ENCODE measurements at places on chromosomes 4 and X. TPM values are rescaled to one million over a fixed set of nuclear protein-coding genes. Genes with fewer than 3 reads are reported as not detected.

TIGD4 gene
- total RNA-seq: 1.7 TPM

TRPC5OS gene
- not detected for total RNA-seq

GRCh38 chrX:136762820-136763452 lies 17.8 kb downstream of the ARHGEF6 start:
- peaks cover 13% of the 10 kb centered on the region for H3K27me3 ChIP-seq
- H3K4me1 ChIP-seq: peaks cover 21% of the 10 kb centered on the region
- no peak overlapping the region for H3K27ac ChIP-seq
- DNase-seq: no peak
- no peaks in the 10 kb centered on the region for H3K36me3 ChIP-seq

- H3K4me3 ChIP-seq: no peak overlapping the region
- H3K27ac ChIP-seq: peak overlapping the region; percentile 86
- H3K36me3 ChIP-seq: no peaks in the 10 kb centered on the region
- H3K27me3 ChIP-seq: no peaks in the 10 kb centered on the region
Measured at GRCh38 chr4:11821772-11822430, 393.2 kb upstream of the HS3ST1 start.

- no peaks in the 10 kb centered on the region for H3K4me1 ChIP-seq
- no peak overlapping the region for H3K4me3 ChIP-seq
- no peaks in the 10 kb centered on the region for H3K27me3 ChIP-seq
- H3K27ac ChIP-seq: no peak overlapping the region
Measured at GRCh38 chrX:112067601-112068000, 15.0 kb downstream of the TRPC5 start.

GRCh38 chrX:12984603-12985319 lies 9.9 kb downstream of the TMSB4X start:
- H3K27me3 ChIP-seq: no peaks in the 10 kb centered on the region
- no peaks in the 10 kb centered on the region for H3K36me3 ChIP-seq
- no peak overlapping the region for H3K4me3 ChIP-seq
- 0 out of 2 replicates have a peak, but pooled peaks cover 7% of the 10 kb centered on the region for H3K4me1 ChIP-seq
- DNase-seq: no peak

- no peak overlapping the region for H3K27ac ChIP-seq
- no peaks in the 10 kb centered on the region for H3K36me3 ChIP-seq
- H3K4me1 ChIP-seq: no peaks in the 10 kb centered on the region
- H3K27me3 ChIP-seq: no peaks in the 10 kb centered on the region
- peak; percentile 56 for DNase-seq
Measured at GRCh38 chrX:149504226-149504914, 736 bp downstream of the IDS start.

- H3K36me3 ChIP-seq: no peaks in the 10 kb centered on the region
- no peak overlapping the region for H3K27ac ChIP-seq
- H3K27me3 ChIP-seq: no peaks in the 10 kb centered on the region
Measured at GRCh38 chr4:39045827-39046221, 13.6 kb upstream of the TMEM156 start.

DNA sequence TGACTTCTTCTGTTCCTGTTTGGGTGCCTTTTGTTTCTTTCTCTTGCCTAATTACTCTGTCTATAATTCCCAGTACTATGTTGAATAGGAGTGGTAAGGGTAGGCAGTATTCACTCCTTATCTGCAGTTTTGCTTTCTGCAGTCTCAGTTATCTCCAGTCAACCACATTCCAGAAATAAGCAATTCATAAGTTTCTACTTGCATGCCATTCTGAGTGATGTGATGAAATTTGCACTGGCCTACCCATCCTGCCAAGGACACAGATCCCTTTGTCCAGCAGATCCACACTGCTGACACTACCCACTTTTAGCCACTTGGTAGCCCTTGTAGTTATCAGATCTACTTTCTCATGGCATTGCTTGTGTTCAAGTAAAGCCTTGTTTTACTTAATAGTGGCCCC lies 971.6 kb upstream of the INTU start:
- H3K36me3 ChIP-seq: no peaks in the 10 kb centered on the region
- no peaks in the 10 kb centered on the region for H3K4me1 ChIP-seq
- no peak overlapping the region for H3K27ac ChIP-seq
- no peaks in the 10 kb centered on the region for H3K27me3 ChIP-seq
- no peak for DNase-seq

- no peak for DNase-seq
- H3K4me1 ChIP-seq: peaks cover 56% of the 10 kb centered on the region
- H3K27ac ChIP-seq: no peak overlapping the region
- peak overlapping the region; percentile 86 for H3K4me3 ChIP-seq
Measured at GRCh38 chr4:54228546-54228945, 547 bp upstream of the PDGFRA start.

Data from GM23338 (cell line).